ENCODE measurements at places on chromosomes 12 and 14.

- no peak for DNase-seq
Measured at GRCh38 chr12:71555191-71555590, 108.5 kb downstream of the ZFC3H1 start.

DNA sequence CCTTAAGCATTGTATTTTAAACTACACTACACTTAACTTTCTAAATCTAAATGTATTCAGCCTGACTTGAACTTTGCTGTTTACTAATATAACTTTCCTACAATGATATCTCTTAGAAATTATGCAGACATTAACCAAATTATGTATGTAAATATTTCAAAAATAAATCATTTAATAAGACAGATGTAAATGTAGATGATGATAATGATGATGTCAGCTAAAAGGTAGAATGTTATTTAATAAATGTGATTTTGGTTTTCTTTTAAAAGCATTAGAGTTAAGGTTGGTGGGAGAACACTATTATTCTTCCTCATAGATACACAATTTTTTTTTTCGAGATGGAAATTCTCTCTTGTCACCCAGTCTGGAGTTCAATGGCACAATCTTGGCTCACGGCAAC lies 10.1 kb downstream of the TAS2R43 start:
- no peak for DNase-seq

DNA sequence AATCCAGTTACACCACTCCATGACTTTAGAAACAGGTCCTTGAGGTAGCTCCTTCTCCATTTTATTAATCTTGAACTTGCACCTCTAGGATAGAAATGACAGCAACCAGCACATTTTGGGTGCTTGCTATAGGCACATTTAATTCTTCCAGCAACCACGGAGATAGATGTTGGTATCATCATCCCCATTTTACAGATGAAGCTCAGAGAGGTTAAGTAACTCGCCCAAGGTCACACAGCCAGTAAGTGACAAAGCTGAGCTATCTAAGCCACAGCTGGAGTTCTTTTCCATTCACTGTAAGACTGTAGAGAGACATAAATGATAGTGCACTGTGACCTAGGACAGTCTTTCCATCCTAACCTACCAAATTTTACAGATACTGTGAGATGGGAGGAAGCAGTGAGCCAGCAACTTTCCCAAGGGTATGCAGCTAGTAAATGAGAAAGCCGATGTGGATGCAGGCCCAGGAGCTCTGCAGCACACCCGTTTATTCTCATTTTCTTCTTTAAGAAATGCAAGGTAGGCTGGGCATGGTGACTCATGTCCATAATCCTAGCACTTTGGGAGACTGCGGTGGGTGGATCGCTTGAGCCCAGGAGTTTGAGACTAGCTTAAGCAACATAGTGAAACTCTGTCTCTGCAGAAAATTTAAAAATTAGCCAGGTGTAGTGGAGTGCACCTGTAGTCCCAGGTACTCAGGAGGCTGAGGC lies 103.2 kb downstream of the TBX5 start:
- no peak for DNase-seq

DNA sequence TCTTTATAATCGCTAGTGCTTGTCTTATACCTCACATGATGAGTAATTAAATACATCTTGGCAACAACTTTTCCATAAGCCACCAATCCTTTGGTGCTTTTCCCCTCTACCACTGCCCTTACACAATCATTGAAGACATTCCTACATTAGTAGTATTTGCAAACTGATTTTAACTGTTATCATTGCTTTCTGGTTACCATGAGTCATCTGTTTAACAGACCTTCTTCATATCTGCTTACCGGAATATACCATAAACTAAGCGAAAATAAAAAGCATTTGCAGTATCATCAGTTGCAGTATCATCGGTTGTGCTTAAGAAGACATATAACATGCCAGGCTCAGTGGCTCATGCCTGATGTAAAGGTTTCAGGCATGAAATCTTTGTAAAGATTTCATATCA lies 54.8 kb upstream of the PLEKHA5 start:
- DNase-seq, result no peak

GRCh38 chr12:15555446-15555845 lies 233.1 kb downstream of the PTPRO start:
- DNase-seq, result peak; percentile 45

DNA sequence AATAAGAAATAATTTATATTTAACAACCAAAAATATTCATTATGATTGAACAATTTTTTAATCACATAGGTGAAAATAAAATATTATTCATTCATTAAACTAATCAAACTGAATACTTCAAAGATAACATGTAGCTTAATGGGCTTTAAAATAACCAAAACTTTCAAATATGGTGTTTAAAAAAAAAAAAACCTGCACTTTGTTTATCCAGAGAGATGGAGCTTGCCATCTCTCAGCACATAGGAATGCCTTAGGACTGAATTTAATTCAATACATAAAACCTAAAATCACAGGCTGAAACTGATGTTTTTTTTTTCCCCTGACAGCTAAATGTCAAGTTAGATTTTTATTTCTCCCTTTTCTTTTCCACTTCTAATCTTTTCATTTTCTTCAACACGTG lies 14.4 kb upstream of the CCER1 start:
- DNase-seq, result peak; percentile 37

DNA sequence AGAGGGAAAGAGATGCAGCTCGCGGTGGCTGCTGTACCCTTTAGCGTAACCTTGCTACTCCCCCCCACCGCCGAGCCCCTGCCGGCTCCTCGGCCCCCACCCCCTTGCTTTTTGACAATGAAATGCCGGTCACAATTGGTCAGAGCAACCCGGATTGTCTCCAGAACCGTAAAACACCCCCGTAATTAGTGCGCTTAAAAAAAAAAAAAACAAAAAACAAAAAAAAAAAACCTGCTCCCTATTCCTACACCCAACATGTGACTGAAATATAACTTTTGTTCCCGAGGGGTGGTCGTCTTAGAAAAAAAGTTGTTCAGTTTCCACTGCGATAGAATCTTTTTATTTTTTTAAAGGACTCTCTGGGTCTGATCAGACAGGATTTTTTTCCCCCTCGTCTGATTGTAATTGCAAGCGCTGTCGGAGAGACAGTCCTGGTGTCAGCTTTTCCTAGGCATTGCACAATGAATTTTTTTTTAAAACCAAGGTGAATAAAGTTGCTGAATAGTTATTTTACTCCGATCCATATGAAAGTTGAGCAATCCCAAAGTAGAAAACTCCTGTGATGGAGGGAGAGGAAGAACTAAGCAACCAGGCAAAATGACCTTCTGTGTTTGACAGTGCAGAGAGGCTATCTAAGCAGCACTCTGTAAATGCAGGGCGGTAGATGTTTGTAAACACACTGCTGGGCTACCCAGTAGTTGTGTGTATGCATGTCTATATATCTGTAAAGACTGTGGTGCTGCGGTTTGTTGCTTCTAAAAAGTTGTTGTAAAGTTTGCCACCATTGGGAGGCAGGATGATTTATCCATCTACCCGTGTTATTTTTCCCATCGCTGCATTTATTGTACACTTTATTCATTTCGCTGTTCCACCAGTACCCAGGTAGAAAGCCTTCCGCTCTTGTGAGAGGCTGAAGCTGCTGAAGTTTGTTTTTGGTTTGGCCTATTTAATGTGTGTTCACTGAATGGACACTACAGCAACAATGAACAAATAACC lies 1.1 kb downstream of the ETV6 start:
- peak; percentile 63 for DNase-seq

Data from adipocyte (in vitro differentiated cells).